Cardiac septum (tissue), 1 donor: ENCODE measurements at places on chromosomes 7 and 10. TPM values are rescaled to one million over a fixed set of nuclear protein-coding genes. Genes with fewer than 3 reads are reported as not detected.

The SUN3 gene
- not detected for total RNA-seq

The LRRD1 gene
- total RNA-seq: 0.43 TPM

The CPXM2 gene
- total RNA-seq: 11.2 TPM

The CDC14C gene
- not detected for total RNA-seq

The DRGX gene
- not detected for total RNA-seq

The MRPL43 gene
- 51.7 TPM for total RNA-seq

The TMEM273 gene
- 16.6 TPM for total RNA-seq
